ENCODE measurements at places on chromosomes 6 and 20. TPM values are rescaled to one million over a fixed set of nuclear protein-coding genes. Genes with fewer than 3 reads are reported as not detected.

- H3K27ac ChIP-seq = no peak overlapping the region
- peak; percentile 91 for DNase-seq
- H3K4me1 ChIP-seq = no peaks in the 10 kb centered on the region
Measured at GRCh38 chr20:32678948-32679347, 5.2 kb upstream of the C20orf203 start.

GRCh38 chr20:1764136-1765033 is 106.8 kb upstream of the SIRPG start:
- H3K4me3 ChIP-seq = no peak overlapping the region
- H3K36me3 ChIP-seq = no peaks in the 10 kb centered on the region
- peak; percentile 82 for DNase-seq
- H3K27me3 ChIP-seq = no peaks in the 10 kb centered on the region
- peaks cover 11% of the 10 kb centered on the region for H3K4me1 ChIP-seq
- H3K27ac ChIP-seq = no peak overlapping the region

DNA sequence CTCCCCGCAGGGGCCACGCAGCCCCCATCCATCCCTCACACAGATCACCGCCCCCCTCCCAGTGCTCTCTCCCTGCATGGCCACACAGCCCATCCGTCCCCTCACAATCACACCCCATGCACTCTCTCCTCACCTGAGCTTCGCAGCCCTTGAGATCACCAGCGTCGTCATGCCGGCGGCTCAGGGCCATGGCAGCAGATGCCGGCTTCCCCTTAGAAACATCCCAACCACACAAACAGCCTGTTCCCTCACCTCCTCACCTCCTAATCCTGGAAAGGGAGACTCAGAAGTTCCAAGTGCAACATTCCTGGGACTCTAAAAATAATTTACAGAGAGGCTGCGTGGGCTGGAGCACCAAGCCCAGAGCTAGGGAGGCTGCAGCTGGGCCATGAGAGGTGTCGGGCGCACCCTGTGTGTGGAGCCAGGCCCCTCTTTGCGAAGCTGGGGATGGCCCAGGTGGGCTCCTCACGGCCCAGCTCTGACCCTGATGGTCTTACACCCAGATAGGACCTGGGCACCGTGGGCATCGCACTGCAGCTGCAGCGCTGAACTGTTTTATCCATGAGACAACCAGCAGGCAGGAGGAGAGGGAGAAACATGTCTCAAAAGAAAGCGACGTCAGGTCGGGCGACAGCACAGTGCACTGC is 125.3 kb downstream of the DLL1 start:
- no peaks in the 10 kb centered on the region for H3K4me1 ChIP-seq
- DNase-seq = no peak
- H3K27me3 ChIP-seq = no peaks in the 10 kb centered on the region
- H3K27ac ChIP-seq = no peak overlapping the region
- no peak overlapping the region for H3K4me3 ChIP-seq

SS18L1 gene
- total RNA-seq = 22.6 TPM

DNA sequence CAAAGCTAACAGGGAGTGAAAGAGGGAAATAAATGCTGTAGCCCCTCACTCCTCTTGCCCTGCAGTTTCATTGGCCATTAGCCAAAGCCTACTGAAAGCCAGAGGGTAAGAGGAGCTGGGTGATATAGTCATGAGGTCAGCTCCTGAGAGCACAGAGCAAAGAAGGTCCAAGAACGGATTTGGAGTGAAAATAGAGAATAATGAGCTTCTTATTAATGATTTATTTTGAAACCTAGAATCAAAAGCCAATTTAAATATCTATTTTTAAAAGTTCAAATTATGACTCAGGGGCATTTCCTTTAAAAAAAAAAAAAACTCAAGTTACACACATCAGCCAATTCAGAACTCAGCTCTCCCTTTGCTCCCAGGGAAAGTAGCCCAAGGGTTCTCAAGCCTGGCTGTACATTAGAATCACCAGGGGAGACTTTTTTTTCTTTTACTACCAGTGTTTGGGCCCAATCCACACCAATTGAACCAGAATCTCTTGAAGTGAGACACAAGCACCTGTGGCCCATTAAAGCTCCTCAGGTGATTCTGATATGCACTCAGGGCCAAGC is 79.1 kb downstream of the SNAP25 start:
- H3K4me3 ChIP-seq = no peak overlapping the region
- H3K27ac ChIP-seq = no peak overlapping the region
- H3K36me3 ChIP-seq = no peaks in the 10 kb centered on the region
- DNase-seq = no peak

DNA sequence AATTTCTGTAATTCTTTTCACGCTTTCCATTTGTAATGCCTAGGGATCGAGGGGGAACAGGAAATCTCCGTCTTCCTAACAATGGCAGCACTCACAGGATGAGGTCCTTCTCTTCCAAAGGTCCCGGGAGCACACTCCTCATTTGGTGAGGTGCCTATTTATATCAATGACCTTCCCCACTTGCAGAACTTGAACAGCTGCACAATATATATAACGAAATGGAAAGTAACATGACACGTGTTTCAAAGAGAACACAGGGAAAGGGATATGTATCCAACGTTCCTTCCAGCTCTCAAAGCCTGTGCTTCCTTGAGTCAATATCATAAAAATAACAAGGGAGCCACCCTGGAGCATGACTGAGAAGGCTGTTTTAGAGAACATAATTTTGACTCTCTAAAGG is 78.6 kb upstream of the RBM24 start:
- no peaks in the 10 kb centered on the region for H3K36me3 ChIP-seq
- H3K27ac ChIP-seq = no peak overlapping the region
- no peaks in the 10 kb centered on the region for H3K27me3 ChIP-seq

- H3K36me3 ChIP-seq = peaks cover 10% of the 10 kb centered on the region
- H3K4me3 ChIP-seq = no peak overlapping the region
- H3K27me3 ChIP-seq = no peaks in the 10 kb centered on the region
- H3K27ac ChIP-seq = peak overlapping the region; percentile 47
- H3K4me1 ChIP-seq = peaks cover 7% of the 10 kb centered on the region
Measured at GRCh38 chr6:36914227-36914794, 28.6 kb downstream of the C6orf89 start.

GRCh38 chr6:85015396-85015990 is 251.1 kb upstream of the TBX18 start:
- H3K4me1 ChIP-seq = no peaks in the 10 kb centered on the region
- no peak overlapping the region for H3K27ac ChIP-seq
- no peaks in the 10 kb centered on the region for H3K27me3 ChIP-seq
